Memory B cell (primary cell): ENCODE measurements at places on chromosomes 6 and 20.
A peak's percentile ranks its signal among the peaks of the same experiment; 100 is the strongest.

DNA sequence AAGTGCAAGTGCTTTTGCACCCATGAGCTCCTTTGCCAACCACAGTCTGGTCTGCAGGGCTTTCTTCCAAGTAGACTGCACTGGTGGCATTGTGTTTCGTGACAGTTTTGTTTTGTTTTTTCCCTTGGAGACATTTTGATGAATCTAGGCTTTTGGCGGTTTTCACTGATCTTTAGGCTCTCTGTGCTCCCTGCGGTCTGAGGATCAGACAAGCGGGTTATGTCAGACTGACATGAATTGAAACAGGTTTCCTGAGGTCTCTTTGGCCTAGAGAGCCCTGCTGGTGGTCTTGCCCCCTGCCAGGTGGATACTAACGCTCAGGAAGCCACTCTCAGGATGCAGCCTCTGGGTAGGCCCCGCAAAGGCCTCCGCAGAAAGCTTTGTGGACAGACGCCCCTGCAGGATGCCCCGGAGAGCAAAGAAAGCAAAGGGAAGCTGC lies 555.4 kb upstream of the AGPAT4 start:
- DNase-seq: no peak
- no peaks in the 10 kb centered on the region for H3K36me3 ChIP-seq
- H3K4me1 ChIP-seq: no peaks in the 10 kb centered on the region
- H3K4me3 ChIP-seq: no peak overlapping the region

- peaks cover 18% of the 10 kb centered on the region for H3K36me3 ChIP-seq
- no peak for DNase-seq
- peak overlapping the region; percentile 97 for H3K27ac ChIP-seq
- H3K4me3 ChIP-seq: peak overlapping the region; percentile 99
These were observed 778 bp upstream of the ATF6B start for GRCh38 chr6:32128751-32129296.

GRCh38 chr6:107413966-107414645 lies 45.3 kb downstream of the PDSS2 start:
- no peak overlapping the region for H3K27ac ChIP-seq
- peaks cover 3% of the 10 kb centered on the region for H3K4me1 ChIP-seq
- no peak overlapping the region for H3K4me3 ChIP-seq
- H3K27me3 ChIP-seq: no peaks in the 10 kb centered on the region
- H3K36me3 ChIP-seq: peaks cover 7% of the 10 kb centered on the region
- DNase-seq: no peak

- H3K27me3 ChIP-seq: no peaks in the 10 kb centered on the region
- no peak overlapping the region for H3K4me3 ChIP-seq
- H3K4me1 ChIP-seq: no peaks in the 10 kb centered on the region
- H3K36me3 ChIP-seq: peaks cover 19% of the 10 kb centered on the region
- no peak overlapping the region for H3K27ac ChIP-seq
These were observed 65.0 kb downstream of the KIZ start for GRCh38 chr20:21190869-21191268.

DNA sequence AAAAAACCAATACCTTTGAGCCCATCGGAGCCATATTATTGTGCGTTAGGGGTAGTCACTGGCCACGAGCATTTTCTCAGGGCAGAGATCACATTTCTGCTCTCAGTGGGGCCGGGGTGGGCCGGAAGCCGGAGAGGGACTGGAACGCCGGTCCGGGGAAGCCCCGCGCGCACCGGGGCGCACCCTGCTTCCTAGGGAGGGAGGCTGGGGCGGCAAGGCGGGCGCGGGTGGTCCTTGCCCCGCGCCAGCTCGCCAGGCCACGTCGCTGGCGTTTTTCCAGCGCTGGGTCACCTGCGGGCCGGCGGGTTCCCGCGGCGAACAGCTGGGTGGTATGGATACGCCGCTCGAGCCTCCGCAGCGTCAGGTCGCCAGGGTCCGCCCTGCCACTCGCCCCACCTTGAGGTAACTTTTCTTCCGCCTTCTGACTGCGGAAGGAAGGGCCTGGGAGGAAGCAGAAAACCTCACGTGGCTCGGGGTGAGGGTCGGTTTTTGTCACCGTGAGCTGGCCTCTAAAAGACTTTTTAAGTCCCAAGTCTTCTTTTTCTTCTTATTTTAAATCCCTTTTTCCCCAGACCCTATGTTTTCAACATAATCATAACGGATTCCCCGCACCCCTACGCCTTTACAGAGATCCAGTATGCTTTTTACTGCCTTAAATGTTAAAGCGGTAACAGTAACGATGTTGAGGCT lies 2.7 kb upstream of the EEF1A1 start:
- no peaks in the 10 kb centered on the region for H3K27me3 ChIP-seq
- peaks cover 17% of the 10 kb centered on the region for H3K4me1 ChIP-seq
- H3K27ac ChIP-seq: peak overlapping the region; percentile 99
- peaks cover 18% of the 10 kb centered on the region for H3K36me3 ChIP-seq
- peak; percentile 83 for DNase-seq

DNA sequence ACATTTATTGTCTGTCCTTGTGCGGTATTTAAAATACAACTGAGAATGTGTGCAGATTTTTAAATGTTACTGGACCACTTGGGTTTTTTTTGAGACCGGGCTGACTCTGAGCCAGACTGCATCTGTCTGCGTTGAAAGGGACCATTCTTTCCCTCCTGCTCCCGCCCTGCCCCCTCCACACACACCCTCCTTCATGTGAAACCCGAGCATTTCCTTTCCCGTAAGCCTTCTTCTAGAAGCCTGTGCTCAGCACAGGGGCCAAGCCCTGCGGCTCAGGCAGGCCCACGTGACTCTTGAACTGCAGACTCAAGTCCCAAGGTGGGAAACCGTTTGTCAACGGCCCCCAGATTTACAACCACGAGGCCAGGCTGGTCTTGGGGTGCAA lies 82.7 kb upstream of the FOXC1 start:
- H3K27me3 ChIP-seq: peaks cover 13% of the 10 kb centered on the region
- no peaks in the 10 kb centered on the region for H3K4me1 ChIP-seq
- no peak overlapping the region for H3K4me3 ChIP-seq
- H3K27ac ChIP-seq: no peak overlapping the region
